ENCODE measurements at places on chromosomes 5 and 9.

DNA sequence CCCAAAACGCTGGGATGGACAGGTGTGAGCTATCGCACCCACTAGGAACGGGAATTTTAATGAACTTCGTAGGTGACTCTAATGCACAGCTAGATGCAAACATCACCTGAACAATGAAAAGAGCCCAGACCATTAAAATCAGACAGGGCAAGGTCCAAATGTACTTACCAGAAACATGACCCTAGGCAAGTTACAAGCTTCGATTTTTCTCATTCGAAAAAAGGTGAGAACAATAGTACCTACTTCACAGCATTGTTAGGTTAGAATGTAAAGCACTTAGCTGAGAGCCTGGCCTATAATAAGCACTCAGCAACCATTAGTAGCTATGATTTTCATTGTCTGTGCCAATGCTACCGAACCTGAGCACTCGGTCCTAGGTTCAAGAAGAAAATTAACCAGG, 5.8 kb upstream of the KLHL3 start:
- no peak for ATAC-seq

DNA sequence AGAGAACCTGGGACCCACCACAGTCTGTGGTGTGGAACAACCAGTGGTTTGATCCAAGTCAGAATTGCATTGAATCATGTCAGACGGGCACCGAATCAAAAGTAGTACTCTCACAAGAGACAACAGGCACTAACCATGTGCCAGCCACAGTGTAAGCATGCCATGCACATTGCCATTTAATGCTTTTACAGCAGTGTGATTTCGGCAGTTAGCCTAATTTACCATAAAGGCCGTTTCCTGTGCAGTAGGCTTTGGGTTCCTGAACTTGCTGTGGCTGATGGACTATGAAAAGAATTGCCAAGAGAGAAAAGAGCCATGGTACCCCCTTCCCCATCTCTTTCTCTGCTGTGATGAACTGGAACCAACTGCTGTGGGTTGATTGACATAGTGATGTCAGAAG, 540.6 kb downstream of the EBF1 start:
- ATAC-seq: no peak

DNA sequence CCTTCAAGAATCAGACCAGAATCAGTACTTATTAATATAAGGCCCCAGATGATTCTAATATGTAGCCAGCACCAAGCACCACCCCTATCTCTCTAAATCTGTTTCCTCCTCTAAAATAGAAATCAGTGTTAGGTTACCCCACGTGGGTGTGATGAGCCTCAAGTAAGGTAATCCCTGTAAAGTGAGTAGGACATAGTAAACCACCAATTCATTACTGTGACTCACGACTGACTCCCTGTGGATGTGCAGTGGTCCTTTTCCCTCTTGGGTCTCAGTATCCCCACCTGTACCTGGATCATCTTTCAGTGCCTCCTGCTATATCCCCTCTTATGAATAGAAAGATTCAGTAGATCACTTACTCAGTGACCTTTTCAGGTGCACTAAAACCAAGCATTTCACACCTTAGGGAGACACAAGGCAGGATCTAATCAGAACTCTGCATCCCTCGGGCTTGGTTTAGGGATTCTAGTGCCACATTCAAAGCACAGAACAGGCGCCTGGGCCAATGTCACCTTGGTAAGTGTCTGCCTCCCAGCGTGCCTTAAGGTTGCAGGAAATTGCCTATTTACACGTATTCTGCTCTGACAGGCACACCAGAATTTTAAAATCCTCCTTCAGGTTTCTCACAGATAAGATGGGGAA, 12.2 kb upstream of the ALDH1B1 start:
- ATAC-seq: peak; percentile 24

DNA sequence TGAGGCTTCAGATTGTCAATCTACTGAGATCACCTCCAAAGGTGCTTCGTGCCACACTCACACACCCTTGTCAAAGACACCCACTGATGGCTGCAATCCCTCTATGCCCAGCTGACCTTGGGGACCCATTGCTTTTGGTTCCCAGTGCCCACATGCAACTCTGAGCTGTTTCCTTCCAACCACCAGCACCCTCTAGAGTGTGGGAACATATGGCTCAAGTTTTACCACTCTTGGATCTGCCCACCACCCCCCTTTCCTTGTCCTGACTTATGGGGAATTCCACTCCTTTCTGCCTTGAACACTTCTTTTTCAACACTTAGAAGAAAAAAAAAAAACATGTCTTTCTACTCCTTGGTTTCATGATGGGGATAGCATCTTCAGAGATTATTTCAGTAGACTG, 360.2 kb downstream of the ENC1 start:
- ATAC-seq: no peak

- no peak for ATAC-seq
These were observed 154.2 kb upstream of the ZNF366 start for GRCh38 chr5:72661405-72661804.

All from SK-N-SH treated with all-trans-retinoic acid at 6 μM for 48 hours (cell line).